Glomerular endothelial cell (primary cell): ENCODE measurements at places on chromosomes 4 and X. TPM values are rescaled to one million over a fixed set of nuclear protein-coding genes. Genes with fewer than 3 reads are reported as not detected.

- DNase-seq, result peak; percentile 29
Observed at GRCh38 chrX:28590396-28590795, 3.1 kb downstream of the IL1RAPL1 start.

The HSFX2 gene
- 0.35 TPM in 1 of 2 replicates, not detected in the other for total RNA-seq

DNA sequence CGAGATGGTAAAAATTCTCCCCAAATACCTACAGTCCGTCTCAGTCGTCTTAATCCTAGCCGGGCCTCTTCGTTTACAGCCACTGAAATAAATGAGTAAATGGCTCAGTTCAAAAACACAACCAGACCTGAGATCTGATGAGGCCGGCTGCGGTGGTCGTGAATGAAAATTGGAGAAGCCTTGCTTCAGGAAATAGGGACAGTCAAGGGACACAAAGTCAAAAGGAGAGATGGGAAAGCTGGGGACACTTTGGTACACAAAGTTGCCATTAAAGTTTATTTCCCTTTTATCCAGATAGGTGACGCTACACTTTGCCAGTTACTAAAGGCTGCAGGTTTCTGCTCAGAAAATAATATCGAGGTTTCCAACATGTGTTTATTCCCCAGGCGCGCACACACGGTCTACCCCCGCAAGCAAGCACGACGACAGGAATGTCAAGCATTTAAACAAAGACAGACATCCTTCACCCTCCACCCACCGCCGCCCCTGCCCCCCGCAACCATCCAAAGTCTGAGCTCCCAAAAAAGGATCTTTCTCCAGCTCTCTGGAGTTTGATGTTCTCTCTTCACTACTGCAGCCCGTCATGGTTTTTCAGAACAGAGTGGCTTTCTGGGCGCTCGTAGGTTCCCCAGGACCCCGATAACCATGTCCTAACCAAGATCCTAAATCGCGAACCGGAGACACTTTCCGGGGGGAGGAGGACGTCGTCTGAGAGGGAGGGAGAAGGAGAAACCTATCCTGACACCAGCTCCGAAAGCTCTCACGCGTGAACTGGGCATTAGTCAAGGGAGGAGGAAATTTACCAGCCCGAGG lies 1.3 kb upstream of the PCDH7 start:
- no peak for DNase-seq

GRCh38 chr4:47862297-47862696 lies 24.4 kb upstream of the CORIN start:
- no peak for DNase-seq

The GC gene
- total RNA-seq, result not detected in 2 replicates

DNA sequence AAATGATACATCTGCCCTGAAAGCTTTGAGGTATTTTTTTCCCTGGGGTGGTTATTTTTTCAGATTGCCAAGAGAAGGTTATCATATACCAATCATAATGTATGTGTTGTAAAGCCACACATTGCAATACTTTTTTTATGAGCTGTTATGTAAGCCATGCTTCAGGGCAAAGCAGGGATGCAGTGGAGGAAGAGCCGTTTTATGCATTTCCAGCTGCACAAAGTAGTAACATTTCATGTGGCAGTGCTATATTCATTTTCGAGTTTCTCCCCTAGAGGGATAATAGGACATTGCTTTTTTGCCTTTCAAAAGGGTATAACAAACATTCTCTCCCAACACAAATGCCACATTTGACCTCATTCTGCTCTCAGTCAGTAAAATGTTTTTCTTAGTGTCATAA lies 68.5 kb downstream of the GALNT7 start:
- no peak for DNase-seq
